Activated T-cell treated with anti-CD3 and anti-CD28 coated beads, Interleukin-2, amount 50 U/mL, for 24 hours (primary cell): ENCODE measurements at places on chromosomes 6 and 20.

- no peak for DNase-seq
These were observed 264.3 kb upstream of the PLN start for GRCh38 chr6:118283766-118284165.

- no peak for DNase-seq
These were observed 14.5 kb downstream of the ARHGAP18 start for GRCh38 chr6:129695373-129696027.

GRCh38 chr20:61659246-61659993, 406.3 kb downstream of the TAF4 start:
- DNase-seq, result no peak

DNA sequence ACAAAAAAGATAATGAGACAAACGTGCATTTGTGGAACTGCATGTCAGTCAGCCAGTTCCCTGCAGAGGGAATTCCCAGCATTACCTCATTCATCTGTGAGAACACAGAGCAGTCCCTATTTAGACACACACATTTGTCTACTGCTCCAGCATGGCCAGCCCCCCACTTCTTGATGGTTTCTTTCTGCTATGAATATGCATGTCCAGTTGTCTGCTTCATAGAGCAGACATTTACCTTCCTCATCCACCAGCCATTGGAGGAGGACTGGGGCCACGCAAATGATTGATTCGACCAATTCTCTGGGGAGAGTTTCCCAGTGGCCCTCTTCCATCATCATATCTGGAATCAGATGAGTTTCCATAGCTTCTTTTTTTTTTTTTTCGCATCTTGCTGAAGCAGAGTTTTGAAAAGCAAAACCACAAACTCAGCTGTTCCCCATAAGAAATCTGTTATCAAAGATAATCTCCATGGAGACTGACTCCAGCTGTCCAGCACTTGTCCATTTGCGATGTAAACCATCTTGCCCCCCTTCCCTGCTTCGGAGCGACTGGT, 11.8 kb downstream of the ENPP1 start:
- DNase-seq, result no peak
